ENCODE measurements at places on chromosomes 2 and 18.

GRCh38 chr2:115400940-115401339 is 958.5 kb downstream of the DPP10 start:
- DNase-seq = no peak

GRCh38 chr2:46925474-46926351 is 10.1 kb upstream of the MCFD2 start:
- no peak for DNase-seq

GRCh38 chr2:138060301-138060635 is 96.0 kb downstream of the HNMT start:
- DNase-seq = peak; percentile 46

DNA sequence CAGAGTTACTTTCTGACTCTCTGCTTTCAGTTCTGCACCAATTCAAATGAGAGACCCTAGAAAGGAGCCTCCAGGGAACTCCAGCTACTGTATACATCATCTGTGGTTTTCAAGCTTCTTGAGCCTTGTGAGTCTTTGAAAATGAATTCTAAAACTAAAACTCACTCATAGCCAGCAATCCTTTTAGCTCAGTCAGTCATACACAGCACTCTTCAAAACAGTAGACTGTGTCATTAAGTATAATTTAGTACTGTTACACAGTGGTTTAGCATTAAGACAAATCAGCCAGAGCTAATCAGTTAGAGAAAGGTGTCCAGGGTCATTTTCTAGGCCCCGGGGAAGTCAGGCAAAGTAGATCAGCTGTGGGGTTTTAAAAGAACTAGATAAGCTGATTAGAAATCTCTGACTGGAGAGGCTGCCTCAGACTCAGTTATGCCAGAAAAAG is 322.1 kb upstream of the THUMPD2 start:
- no peak for DNase-seq

GRCh38 chr2:172232708-172233396 is 130.2 kb upstream of the DLX2 start:
- DNase-seq = no peak

- no peak for DNase-seq
Measured at GRCh38 chr18:55699233-55699765, 111.3 kb upstream of the TCF4 start.

DNA sequence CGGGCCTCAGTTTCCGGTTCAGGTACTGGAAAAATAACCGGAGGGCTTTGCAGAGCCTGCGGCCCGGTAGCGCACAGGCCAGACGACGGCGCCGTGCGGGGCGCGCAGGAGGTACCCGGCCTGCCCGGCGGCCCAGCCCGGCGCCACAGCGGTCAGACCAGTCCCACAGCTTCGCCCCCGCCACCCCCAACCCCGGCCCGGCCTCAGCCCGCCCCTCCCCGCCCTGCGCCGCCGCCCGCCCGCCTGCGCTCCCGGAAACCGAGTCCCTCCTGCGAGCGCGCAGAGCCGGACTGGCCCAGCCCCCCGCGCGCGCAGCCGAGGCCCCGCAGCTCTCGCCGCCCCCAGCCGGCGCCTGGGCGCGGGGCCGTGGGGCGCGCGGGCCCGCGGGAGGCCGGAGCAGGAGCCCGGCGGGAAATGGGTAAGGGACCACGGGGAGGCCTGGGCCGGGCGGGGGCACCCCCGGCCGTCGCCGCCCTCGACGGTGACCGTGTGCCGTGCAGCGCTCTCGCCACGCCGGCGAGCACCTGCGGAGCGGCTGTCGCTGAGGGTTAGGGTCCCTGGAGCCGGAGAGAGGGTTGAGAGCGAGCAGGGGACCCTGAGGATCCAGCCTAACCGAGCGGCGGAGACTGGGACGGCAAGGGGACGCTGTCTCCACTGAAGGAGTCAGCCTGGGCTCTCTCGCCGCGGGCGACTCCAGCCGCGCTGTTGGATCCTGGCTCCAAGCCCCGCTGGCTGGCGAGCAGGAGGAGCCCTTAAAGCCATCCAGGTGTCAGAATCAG is 16.5 kb upstream of the PSD4 start:
- no peak for DNase-seq

DNA sequence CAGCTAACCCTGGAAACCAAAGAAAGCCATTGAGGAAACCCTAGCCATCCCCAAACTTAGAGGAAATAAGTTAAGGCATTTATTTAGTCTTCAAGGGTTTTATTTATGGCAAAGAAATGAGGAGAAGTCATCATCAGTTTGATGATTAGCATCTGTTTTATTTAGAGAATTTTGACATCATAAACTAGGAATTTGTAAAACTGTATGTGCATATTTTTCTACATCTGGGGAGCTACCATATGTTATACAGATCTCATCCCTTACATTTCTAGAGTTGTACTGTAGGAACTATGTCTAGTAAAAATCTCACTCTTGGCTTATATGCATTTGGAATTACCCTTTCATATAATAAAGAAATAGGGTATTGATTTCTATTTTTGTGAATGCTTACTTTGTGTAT is 48.7 kb downstream of the FMNL2 start:
- DNase-seq = no peak

DNA sequence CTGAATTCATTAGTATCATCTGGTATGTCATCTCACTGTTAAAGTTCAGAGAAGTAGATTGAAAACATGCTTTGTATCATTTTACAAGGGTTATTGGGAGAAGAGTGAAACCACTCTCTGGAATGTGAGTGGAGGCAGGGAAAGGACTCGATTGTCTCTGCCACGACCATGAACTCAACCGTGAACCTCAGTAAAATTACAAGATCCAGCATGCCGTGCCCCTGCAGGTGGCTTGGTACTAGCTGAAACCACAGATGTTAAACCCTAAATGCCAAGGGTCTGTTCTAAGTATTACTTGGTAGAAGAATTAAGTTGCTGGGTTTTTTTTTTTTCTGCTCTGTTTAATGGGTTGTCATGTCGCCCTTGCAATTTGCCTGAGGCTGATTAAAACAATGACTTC is 197.2 kb downstream of the MYO3B start:
- no peak for DNase-seq

- no peak for DNase-seq
Measured at GRCh38 chr2:52340171-52340570, 1308.2 kb upstream of the NRXN1 start.

- DNase-seq = no peak
Measured at GRCh38 chr2:30472326-30472725, 25.3 kb downstream of the LCLAT1 start.

- no peak for DNase-seq
Measured at GRCh38 chr2:199923924-199924323, 12.8 kb downstream of the C2orf69 start.

DNA sequence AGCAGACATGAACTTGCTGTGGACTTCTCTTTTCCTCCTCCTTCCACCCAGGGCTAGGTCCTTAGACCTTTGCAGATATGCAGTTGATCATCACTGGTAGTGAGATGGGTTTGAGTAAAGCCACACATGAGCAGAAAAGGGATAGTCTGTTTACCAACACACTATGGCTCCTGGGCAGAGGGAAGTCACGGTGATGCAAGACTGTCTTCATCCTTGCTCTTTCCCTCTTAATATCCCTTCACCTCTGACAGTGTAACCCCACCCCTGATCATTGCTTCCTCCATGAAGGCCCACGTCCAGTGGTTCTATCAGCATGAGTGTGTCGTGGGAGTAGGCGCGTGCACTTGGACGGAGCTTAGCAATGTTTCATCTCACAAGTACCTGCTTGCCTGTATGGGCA is 188.7 kb downstream of the SMAD7 start:
- DNase-seq = no peak

DNA sequence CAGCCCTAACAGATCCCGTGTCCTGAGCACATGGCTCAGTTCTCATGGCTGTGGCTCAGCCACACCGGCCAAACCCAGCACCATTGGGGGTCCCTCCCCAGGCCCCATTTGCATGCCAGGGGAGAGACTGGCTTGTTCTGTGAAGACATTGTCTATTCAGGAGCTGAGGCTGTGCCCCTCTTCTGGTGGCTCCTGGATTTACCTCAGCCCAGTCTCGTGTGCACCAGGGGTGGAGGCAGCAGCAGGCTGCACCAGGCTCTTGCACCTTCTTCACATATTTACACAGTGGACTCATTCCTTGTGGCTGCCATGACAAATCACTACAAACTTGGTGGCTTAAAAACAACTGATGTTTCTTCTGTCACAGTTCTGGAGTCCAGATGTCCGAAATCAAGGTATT is 92.4 kb upstream of the ITGA6 start:
- no peak for DNase-seq

DNA sequence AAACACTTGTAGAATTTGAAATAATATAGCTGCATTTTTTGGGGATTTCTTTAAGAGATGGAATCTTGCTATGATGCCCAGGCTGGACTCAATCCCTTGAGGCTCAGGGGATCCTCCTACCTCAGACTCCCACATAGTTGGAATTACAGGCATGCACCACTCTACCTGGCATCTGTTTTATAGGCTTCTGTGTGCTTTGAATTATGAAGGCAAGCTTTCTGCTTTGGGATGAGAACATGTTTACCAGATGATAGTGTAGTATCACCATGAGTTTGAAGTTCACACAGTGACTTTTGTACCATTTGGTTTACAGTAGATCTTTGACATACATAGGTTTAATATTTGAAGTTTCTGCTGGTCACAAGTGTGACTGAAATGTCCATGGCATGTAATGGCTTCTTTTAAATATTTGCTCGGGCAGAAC is 10.7 kb downstream of the CNOT11 start:
- no peak for DNase-seq

- no peak for DNase-seq
Measured at GRCh38 chr2:145631561-145631960, 1111.6 kb upstream of the ZEB2 start.

- DNase-seq = no peak
Measured at GRCh38 chr18:9671214-9671613, 36.9 kb upstream of the RAB31 start.

DNA sequence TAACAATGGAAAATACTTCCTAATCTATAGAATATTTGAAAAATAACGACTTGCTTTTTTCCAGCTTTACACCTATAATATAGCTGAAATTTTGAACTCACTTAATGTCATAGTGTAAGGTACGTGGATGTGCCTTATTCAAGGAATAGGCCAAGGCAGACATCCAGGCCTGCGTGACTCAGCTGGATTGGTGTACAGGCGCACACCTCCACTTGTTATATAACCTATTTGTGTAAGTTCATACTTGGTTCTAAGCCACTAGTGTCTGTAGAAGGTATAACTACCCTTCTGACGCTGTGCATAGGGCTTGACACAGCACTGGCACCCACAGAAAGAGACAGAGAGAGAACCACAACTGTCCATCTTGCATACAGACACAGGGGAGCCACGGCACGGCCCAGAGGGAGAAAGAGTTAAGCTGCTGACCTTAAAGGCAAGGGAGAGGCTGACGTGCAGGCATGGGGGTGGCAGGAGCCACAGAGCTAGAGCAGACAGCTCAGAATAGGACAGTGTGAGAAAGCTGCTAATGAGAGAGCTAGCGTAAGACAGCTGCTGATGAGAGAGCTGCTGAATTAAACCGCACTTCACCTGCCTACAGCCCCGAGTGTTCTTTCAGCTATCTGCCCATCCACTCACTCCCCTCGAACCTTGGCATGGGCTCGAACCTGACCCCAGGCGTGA is 16.1 kb downstream of the CCDC178 start:
- no peak for DNase-seq

DNA sequence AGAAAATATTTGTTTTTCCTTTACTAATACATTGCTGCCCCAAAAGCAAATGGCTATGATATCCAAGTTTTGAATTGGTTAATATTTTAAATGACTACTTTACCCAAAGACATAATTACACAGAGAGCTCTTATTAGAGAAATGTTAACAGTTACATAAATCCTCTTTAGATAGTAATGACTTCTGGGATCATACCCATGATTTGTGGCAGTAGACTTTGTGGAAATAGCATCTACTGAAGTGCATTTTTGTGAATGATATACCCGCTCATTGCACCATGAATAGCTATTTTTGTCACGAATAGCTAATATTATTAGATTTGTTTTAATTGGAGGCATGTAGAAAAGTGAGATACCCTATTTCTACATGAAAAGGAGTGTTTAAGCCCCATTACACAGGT is 15.8 kb downstream of the NYAP2 start:
- no peak for DNase-seq

GRCh38 chr2:197107291-197108269 is 181.1 kb upstream of the PGAP1 start:
- peak; percentile 28 for DNase-seq

- no peak for DNase-seq
Measured at GRCh38 chr2:15271941-15272542, 289.1 kb downstream of the NBAS start.

- DNase-seq = no peak
Measured at GRCh38 chr2:169354244-169354643, 8.1 kb downstream of the LRP2 start.

DNA sequence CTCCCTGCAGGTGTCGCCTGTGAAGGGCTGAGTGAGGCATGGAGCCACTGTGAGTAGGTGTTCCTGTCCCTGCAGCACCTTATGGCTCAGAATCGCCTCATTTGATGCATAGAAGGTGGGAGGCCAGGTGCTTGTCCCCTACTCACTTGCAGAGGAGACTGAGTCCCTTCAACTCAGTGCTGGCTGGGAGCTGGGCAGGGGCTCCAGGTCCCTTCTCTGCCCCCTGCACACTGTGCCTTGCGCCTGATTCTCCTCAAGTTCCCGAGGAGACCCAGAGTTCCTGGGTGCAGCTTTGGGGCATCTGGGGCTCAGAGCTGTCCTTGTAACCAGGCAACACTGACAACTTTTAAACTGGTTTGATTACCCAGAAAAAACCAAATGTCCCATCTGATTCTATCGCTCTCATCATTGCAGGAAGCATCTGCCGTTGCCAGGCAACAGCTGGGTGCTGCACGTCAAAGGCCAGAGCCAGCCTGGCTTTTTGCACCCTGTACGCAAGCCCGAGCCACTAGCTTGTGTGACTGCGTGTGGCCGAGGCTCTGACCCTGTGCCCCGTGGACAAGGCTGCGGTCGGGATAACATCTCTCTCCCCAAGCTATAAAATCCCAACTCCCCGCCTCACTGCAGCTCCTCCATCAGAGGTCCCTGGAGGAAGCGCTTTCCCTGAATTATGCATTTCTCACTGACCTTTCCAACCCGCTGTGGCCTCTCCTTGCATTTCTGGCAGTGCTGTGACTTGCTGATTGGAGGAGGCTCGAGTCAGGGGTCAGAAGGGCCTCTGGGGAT is 130.8 kb upstream of the HDAC4 start:
- DNase-seq = no peak

DNA sequence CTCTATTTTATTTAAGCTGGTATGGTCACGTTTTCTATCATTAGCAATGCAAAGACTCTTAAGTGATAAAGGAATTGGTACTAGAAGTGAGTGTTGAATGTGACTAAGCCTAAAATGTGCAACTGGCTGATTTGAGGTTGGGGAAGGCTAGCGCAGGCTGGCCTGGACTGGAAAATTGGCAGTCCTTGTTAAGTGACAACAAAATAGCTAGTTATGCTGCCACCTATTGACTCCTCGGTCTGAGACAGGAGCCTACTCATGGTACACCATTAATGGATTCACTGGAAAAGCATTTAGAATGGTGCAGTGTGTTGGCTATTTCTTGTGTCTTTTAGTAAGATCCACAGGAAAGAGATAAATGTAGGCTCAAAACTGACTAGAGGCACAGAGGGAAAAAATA is 5.7 kb upstream of the WIPF1 start:
- peak; percentile 63 for DNase-seq

- DNase-seq = peak; percentile 75
Measured at GRCh38 chr2:191899410-191899809, 52.5 kb upstream of the CAVIN2 start.

Measured in AG09309 (cell line).